ENCODE measurements at places on chromosomes 4 and X. TPM values are rescaled to one million over a fixed set of nuclear protein-coding genes. Genes with fewer than 3 reads are reported as not detected.

The THAP6 gene
- total RNA-seq: 16.3 TPM

The HSFX1 gene
- 0.66 TPM for total RNA-seq

The ARMCX4 gene
- 3.7 TPM for total RNA-seq

The TMEM164 gene
- total RNA-seq: 6.7 TPM

The EFNB1 gene
- 21.4 TPM for total RNA-seq
